ENCODE measurements at places on chromosomes 2 and 18.

GRCh38 chr2:43464590-43464989 lies 131.2 kb downstream of the THADA start:
- no peak for DNase-seq

GRCh38 chr2:241680044-241680443 lies 6.6 kb downstream of the DTYMK start:
- DNase-seq, result no peak

- DNase-seq, result no peak
Measured at GRCh38 chr2:200156166-200156835, 150.2 kb upstream of the SPATS2L start.

GRCh38 chr2:4053769-4054493 lies 350.6 kb downstream of the DCDC2C start:
- no peak for DNase-seq

Measured in HuH-7 (cell line).